ENCODE measurements at places on chromosomes 2 and 18.

GRCh38 chr2:47782381-47782670, 619 bp upstream of the MSH6 start:
- no peak for DNase-seq

DNA sequence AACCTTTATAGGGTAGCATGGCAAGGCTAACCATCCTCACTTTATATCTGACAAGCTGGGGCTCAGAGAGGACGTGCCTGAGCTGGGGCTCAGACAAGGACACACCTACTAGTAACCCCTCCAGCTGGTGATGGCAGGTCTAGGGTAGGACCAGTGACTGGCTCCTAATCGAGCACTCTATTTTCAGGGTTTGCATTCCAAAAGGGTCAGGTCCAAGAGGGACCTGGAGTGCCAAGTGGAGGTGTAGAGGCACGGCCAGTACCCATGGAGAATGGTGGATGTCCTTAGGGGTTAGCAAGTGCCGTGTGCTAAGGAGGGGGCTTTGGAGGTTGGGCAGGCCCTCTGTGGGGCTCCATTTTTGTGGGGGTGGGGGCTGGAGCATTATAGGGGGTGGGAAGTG, 1.2 kb upstream of the DES start:
- DNase-seq = no peak

GRCh38 chr2:220779931-220780330, 792.2 kb downstream of the EPHA4 start:
- no peak for DNase-seq

GRCh38 chr2:125324273-125324672, 1299.2 kb downstream of the CNTNAP5 start:
- no peak for DNase-seq

DNA sequence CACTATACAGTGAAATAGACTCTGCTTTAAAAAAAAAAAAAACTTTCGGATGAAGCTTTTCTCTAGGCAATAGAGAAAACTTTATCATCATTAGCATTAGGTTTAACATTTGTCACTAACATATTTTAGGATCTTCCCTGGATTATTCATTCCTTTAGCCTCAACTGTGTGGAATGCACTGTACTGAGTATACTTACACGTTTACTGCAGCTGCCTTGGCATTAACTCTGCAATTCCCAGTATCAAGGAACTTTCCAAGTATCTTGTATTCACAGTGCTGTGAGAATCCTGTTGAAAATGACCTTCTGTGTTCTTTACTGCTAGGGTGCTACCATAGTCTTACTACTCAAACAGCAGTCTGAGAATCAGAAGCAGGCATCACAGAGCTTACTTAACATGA, 328.2 kb upstream of the COL3A1 start:
- DNase-seq = no peak

DNA sequence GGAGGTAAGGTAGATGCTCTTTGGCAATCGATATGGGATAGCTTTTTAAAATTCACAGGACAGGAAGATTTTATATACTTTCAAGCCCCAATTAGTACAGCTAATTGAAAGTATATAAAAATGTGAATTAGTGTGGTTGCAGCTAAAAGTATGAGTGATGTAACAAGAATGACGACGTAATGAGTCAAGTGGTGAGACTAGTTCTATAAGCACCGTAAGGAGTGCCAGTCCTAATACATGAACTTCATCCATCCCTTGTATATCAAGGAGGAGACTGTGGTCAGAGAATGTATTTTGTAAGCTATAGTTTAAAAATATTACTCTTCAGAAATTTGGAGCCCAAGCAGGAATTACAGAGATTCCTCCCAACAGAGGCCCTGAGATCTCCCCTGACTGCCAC, 25.8 kb downstream of the DNAJC27 start:
- no peak for DNase-seq

DNA sequence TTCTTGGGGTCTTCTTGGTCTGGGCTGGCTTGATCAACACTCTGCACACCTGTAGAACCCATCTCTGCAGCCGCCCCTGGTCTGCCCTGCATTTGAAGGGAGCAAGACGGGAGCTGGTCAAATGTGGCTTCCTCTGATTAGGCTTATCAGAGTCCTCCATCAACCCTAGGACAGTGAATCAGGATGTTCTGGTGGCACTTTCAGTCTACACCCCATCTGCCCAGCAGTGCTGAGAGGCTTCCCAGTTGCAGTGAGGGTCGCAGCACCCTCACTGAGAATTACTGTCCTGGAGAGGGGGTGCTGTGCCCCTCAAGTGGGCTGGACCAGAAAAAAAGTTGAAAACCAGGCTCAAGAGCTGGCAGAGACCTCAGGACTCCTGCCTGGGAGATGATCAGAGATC, 152.9 kb downstream of the DYSF start:
- DNase-seq = no peak

GRCh38 chr2:61951881-61952280, 46.4 kb downstream of the COMMD1 start:
- no peak for DNase-seq

DNA sequence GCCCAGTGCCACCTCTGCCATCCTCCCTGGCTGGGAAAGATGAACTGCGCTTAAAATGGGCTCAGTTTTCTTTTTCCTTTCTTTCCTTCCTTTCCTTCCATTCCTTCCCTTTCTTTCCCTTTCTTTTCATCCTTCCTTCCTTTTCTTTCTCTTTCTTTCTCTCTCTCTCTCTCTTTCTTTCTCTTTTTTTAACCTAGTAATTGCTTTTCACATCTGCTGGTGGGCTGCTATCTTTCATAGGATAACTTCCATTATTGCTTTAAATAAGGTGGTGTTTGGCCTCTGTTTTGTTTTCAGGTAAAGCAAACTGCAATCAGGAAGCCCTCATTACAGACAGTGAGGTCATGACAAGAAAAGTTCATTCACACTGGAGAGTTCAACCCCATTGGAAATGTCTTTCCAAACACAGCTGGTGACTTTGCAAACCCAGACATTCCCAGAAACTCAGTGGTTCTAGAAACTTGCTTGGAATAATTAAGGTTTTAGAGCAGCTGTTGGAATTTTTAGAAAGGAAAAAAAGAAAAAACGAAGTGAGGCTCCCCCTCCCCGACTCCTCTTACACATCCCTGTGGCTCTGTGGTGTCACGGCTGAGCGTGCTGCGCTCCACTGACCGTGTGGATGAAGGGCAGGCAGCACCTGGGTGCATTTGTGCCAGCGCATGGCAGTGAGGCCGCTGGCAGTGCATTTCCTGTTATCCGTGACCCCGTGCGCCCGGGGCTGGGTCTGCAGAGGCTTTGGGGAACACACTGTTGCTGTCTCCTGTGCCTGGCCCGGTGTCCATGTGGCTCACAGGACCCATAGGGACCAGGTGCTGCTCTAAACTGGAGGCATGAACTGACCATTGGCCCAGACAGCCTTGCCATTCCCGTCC, 76.9 kb downstream of the MBP start:
- no peak for DNase-seq

DNA sequence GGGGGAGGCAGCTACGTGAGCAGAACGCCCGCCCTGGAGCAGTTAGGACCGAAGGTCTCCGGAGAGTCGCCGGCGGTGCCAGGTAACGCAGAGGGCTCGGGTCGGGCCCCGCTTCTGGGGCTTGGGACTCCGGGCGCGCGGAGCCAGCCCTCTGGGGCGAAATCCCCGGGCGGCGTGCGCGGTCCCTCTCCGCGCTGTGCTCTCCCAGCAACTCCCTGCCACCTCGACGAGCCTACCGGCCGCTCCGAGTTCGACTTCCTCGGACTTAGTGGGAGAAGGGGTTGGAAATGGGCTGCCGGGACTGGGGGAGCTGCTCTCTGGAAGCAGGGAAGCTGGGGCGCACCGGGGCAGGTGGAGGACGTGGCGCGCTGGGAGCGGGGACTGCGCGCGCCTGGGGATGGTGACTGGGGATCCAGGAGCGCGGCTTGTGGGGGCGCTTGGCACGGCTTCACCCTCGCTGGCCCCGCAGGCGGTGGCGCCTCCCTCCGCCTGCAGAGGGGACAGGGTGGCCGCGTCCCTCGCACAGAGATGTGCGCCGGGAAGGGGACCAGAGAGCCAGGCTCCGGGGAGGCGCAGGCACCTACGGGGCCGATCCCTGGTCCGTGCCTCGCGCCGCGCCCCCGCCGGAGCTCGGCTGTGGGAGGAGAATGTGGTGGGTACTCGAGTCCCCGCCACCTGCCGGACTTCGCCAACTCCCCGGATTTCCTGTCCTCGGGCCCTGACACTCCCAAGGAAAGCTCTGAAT, 688 bp downstream of the CDH20 start:
- DNase-seq = no peak

GRCh38 chr18:36757081-36757480, 71.7 kb downstream of the TPGS2 start:
- DNase-seq = no peak

DNA sequence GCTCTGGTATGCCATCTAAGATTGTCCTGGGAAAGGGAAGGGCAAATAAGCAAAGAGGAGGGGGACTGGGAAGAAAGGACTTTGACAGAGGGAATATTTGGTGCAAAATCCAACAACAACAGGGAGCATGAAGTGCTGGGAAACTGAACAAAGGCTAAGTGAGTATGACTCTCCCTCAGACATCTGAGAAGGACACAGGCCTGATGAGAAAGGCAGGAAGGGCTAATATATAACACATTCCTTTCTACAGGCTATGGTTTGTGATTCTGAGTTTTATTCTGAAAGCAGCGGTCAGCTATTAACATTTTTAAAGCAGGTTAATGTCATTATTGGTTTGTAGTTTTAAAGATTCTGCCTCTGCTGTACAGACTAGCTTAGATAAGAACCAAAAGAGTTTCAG, 1579.5 kb downstream of the LRP1B start:
- no peak for DNase-seq

Data from stimulated activated CD8-positive, alpha-beta memory T cell treated with anti-CD3 and anti-CD28 coated beads, Interleukin-4, amount 100 ng/mL, for 4 hours (primary cell).